Fibroblast of skin of back (primary cell): ENCODE measurements at places on chromosomes 11 and 22.

DNA sequence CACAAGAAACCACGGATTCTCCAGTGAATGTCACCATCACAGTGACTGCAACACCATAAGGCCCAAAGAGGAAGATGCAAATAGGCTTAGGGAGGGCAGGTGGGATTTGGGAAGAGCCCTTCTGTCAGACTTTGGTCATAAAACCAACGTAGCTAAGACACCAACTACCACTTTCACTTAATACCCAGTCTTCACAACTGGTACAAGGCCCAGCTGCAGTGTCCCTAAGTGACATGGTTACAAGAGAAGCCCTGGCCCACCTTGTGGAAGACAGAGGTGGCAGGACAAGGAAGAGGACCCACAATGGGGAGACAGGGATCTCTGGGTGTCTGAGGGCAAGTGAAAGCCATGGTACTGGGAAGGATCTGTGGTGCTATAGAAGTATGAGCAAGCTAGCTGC lies 10.0 kb downstream of the VSIG10L2 start:
- DNase-seq: no peak

- DNase-seq: no peak
Observed at GRCh38 chr11:78954261-78954660, 379.6 kb upstream of the NARS2 start.

DNA sequence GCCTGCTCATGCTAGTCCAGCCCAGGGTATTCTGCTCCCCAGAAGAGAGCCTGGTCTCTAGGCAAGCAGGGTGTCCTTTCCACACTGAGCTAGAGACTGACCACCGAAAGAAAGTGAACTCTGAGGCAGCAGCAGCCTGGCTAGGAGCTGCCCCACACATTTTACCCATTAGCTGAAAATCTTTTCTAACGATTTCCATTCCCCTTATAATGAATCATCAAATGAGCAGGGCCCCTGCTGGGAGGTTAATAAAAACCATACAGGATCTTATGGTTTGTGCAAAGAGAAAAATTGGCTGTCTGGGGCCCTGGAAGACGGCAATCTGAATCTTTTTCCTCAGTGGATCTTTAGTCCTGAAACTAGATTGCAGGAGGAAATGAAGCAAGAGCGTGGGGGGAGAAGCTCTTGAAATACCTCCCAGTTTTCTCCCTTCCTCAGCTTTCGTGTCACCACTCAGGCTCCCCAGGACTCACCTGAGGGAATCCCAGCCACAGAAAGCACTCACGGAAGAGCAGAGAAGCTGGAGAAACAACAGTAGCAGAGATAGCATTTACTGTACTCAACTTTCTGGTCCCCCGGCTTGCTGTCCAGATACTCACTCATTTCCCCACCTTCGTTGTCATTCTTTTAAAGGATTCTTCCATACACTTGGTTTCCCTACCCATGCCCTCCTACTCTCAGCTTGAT lies 74.7 kb upstream of the CD44 start:
- peak; percentile 92 for DNase-seq

GRCh38 chr11:829176-829846 lies 1.6 kb downstream of the CRACR2B start:
- DNase-seq: no peak

GRCh38 chr11:115682888-115683287 lies 178.7 kb upstream of the CADM1 start:
- DNase-seq: peak; percentile 69

DNA sequence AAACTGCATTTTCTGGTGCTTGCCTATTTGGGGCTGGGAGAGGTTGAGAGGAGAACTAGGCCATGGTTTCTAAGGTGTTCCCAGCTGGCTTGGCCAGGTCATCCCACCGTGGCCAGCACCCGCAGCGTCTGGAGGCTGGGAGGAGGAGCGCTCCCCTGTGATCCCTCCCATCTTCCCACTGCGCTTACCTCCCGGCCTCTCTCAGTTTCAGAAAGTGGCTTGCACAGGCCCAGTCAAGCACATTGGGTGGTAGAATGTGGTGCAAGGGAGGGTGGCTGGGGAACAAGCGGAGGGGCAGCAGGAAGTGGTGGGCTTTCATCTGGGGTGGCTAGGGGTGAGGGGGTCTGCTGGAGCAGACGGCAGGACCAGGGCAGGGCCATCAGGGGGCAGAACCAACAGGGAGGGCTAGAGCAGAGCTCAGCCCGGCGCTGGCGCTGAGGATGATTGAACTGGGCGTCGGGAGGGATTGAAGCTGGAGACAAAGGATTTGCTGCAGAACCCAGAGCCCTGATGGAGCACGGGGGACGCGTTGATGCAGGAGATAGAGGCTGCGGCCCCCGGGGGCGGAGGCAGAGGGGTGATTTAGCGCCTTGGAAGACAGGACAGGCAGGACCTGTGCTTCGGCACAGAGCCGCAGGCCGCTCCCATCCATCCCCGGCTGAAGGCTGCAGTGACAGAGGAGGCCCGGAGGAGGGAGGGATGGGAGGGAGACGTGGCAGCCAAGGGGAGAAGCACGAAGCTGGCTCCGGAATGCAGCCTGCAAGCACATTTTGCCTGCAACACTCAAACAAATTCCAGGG lies 76.0 kb downstream of the TRIM29 start:
- DNase-seq: peak; percentile 57

DNA sequence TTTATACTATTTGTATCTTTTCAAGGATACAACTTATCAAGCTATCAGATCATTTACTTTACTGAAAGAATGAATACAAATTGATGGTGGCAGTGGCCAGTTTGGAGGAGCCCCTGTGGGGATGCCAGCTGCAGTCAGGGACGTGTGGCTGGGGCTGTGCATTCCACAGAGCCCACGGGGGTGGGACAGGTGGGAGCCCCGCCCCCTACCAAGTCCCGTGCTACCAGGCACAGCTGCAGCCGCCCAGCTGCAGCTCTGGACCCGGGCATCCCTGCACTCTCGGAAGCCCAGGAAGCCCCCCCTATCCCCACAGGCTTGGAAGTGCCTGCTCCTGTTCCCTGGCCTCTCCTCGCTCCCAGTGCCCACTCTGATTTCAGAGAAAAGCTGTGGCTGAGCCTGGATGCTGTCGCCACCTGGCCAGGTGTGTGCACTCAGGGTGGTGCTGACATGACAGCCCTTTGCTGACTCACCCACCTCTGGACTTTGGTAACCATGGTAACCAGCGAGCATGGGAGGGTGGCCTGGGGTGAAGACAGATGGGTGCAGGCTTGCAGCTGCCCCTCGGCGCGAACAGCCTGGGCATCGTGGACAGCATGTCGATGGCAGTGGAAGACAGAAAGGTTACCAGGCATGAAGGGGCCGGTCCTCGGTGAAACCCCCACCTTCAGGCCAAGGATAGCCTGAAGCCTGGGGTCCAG lies 138.1 kb downstream of the SBF2 start:
- DNase-seq: no peak
